ENCODE measurements at places on chromosomes 11 and 22. TPM values are rescaled to one million over a fixed set of nuclear protein-coding genes. Genes with fewer than 3 reads are reported as not detected.
A peak's percentile ranks its signal among the peaks of the same experiment; 100 is the strongest.

ART1 gene
- total RNA-seq = not detected

OR5M8 gene
- not detected for total RNA-seq

KCNQ1OT1 gene
- total RNA-seq = 1.1 TPM

- DNase-seq = no peak
These were observed 8.5 kb upstream of the NAALADL1 start for GRCh38 chr11:65066805-65067291.

GRCh38 chr22:44246615-44247326 is 66.0 kb downstream of the SHISAL1 start:
- DNase-seq = no peak

DNA sequence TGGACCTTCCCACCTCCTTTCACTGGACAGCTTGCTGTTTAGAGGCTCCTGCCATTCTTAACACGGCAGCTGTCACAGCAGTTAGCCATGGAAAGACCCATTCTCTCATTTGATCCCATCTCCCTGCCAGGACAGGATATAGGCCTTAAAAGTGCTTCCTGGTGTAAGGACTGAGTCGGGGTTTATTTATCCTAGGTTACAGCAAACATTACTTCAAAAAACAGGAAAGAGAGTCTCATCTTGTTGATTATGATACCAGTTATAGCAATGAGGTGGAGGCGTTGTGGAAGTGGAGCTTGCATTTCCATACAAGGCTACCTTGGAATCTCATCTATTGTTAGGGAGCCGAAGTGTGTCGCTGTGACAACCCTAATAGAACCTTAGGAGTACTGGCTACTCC is 17.4 kb upstream of the ETS1 start:
- no peak for DNase-seq

DNA sequence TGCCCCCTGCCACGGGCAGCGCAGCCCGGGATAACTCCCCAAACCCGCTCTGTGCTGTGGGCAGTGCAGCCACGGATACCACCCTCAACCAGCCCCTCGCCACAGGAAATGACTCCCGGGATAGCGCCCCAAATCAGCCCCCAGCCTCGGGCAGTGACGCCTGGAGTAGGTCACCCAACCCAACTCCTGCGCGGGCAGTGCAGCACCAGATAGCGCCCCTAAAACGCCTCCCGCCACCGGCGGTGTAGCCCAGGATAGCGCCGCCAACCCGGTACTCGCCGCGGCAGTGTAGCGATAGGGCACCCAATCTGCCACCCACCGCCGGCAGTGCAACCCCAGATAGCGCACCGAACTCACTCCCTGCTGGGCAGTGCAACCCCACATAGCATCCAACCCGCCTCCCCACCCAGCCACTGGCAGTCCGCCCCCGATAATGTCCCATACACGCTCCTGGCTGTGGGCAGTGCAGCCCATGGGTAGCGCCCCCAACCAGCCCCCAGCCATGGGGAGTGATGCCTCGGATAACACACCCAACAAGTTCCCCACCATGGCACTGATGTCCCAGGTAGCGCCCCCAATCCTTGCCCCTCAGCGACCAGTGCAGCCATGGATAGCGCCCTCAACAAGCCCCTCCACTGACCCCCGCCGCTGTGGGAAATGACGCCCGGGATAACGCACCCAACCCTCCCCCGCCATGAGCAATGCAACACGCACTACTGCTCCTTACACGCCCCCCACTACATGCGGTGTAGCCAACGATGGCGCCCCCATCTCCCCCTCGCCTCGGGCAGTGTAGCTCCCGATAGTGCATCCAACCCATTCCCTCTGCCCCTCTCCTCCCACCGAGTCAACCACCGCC is 1.5 kb downstream of the RFPL2 start:
- DNase-seq = no peak

GRCh38 chr22:48838376-48838775 is 989.3 kb downstream of the BRD1 start:
- DNase-seq = no peak

GRCh38 chr11:117908109-117908895 is 20.9 kb downstream of the TMPRSS13 start:
- no peak for DNase-seq

DNA sequence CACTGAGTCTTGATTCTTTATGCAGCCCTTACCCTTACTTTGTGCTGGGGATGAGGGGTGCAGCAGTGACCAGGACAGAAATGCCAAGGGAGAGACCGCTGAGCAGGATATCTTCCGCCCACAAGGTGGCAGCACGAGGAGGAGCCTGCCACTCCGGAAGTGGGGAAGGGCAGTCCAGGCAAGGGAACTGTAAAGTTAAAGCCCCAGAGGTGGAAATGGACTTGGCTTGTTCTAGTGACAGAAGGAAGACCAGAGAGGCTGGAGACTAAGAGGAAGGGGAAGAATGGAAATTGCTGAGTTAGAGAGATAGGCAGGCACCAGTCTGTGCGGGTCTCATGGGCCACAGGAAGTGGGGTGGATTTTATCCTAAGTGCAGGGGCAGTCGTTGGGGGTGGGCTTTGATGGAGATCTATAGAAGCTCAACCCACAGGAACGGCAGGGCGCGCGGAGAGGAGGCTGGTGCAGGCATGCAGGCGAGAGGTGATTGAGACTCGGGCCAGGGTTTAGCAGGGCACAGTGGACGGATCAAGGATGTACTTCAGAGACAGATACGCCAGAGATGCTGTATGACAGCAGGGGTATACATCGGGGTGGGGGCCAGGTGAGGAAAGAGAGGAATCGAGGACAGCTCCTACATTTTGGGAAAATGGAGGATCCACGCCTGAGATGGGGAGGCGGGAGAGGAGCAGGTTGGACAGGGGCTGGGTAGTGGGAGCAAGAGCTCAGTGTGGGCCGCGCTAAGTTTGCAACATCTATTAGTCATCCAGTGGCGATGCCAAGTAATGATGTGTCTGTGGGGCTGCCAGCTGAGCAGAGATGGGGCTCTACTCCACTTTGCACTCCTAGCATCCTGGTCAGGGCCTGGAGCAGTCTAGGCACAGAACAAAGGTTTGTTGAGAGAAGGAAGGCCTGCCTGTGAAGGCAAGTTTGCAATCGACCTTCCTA is 3.3 kb upstream of the GRK2 start:
- DNase-seq = peak; percentile 81

- no peak for DNase-seq
These were observed 46.7 kb downstream of the IGLL1 start for GRCh38 chr22:23533328-23533762.

DNA sequence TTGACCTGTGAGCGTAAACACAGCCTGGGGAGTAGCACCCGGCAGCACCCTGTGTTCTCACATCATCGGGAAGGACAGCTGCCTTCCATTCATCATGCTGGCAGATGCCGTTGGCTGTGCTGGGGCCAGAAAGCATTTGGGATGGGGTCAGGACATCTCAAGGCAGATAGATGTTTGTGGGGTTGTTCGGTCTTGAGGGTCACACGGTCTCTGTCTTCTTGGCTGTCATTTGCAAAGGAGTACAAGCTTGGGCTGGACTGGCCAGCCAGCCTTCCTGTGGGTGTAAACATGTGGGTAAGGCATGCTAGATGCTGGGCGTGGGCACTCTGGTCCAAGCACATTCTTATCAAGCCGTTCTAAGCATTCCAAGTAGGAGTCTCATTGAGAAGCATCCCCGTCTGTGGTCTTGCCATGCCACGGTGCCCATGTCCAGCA is 81.4 kb downstream of the TBC1D22A start:
- no peak for DNase-seq

Data from left colon (tissue), 2 donors.